ENCODE measurements at places on chromosomes 5 and 9. TPM values are rescaled to one million over a fixed set of nuclear protein-coding genes. Genes with fewer than 3 reads are reported as not detected.

SAXO1 gene
- 1.9 TPM for total RNA-seq

UGT3A1 gene
- 0.85 TPM for total RNA-seq

THBS4 gene
- 59.2 TPM for total RNA-seq

HEMGN gene
- total RNA-seq = not detected

TLE1 gene
- 34.9 TPM for total RNA-seq

TMC1 gene
- total RNA-seq = 0.34 TPM

VCAN gene
- 8.8 TPM for total RNA-seq

AK8 gene
- not detected for total RNA-seq

SLC28A3 gene
- not detected for total RNA-seq

KIF24 gene
- 0.54 TPM for total RNA-seq

DNA sequence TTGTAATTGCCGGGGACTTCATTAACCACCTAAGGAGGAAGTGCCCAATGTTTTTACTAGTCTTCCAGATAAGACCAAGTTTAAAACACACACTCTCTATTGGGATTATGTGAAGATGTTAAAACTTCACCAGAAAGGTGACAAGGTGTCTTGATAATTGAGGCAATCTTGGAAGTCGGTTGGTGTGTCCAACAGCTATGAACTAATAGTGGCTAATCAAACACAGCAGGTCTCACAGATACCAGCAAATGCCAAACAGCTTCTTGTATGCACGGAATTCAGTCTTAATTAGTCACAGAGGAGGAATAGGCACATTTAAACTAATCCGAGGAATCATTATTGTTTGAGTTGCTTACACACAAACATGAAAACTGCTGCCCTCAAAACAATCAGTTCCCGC, 214.5 kb downstream of the SEC61B start:
- no peak for DNase-seq

DNA sequence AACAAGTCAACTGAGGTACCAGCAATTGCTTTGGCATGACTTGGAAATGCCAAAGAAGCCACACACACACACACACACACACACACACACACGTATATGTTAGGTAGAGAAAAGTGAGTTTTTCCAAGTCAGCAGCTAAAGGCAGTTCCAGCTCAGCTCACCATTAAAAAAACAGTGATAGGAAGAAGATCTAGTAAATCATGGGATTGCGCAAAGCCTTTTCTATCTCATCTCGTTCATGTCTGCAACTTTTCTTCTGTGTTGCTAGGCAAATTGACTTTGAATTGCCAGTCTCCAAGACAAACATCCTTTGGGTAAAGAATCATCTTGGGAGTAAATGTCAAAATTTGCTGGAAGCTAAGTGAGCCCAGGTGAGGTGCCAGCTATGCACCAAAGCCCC, 500.1 kb downstream of the ENC1 start:
- no peak for DNase-seq

- no peak for DNase-seq
Observed at GRCh38 chr5:131992370-131992769, 19.1 kb downstream of the ACSL6 start.

DNA sequence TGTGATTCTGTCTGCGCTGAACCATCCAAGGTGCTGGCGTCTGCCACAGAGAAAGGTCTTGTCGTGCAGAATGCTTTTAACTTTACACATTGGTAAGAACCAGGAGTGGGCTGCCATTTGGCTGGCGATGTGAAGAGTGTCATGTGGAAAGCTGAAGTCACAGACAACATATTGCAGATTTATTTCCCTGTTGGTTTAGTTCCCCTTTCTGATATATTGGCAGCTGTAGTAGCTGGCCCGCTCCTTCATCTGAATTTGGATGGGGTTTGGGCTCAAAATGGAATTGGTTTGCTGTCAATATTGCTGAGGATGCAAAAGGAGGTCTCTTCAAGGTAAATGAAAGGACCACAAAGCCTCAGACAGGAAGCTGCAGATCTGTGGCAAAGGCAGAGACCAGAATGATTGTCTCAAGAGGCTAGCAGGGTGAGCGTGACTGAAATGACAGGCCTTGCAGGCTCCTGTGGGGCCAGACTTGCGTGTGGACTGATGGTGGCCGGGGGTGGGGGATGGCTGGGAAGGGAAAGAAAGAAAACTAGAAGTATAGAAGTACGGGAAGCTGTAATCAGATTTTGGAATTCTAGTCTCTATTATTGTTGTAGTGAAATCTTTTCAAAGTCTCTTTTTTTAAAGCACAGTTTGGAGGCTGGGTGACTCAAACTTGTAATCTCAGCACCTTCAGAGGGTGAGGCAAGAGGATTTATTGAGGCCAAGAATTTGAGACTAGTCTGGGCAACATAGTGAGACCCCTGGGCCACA, 25.1 kb upstream of the CD180 start:
- no peak for DNase-seq

- no peak for DNase-seq
Observed at GRCh38 chr5:122463221-122463620, 151.2 kb downstream of the SNCAIP start.

- DNase-seq = no peak
Observed at GRCh38 chr5:126464959-126465358, 41.8 kb downstream of the GRAMD2B start.

GRCh38 chr5:73231246-73231778, 58.3 kb downstream of the TMEM174 start:
- no peak for DNase-seq

GRCh38 chr9:76441551-76442322, 17.2 kb upstream of the GCNT1 start:
- DNase-seq = no peak

- DNase-seq = no peak
Observed at GRCh38 chr9:112861155-112861554, 29.5 kb downstream of the SLC46A2 start.

GRCh38 chr5:177097016-177097985, 10.6 kb downstream of the FGFR4 start:
- DNase-seq = peak; percentile 47

DNA sequence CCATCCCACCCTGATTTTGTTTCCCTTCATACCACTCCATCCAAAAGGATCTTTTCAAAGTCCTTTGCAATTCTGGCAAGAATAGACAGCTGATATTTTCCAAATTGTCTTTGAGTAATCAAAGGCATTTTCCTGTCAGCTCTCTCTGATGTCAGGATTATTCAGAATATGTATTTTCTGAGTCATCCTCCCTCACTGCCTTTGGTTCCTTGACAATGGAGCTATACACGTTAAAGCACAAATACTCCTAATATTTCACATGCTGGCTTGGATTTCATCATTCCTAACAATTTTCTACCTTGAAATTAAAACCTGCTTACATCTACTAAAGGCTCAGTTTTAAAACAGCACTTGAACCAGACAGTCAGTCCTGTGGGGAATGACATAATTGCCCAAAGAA, 379.4 kb downstream of the GADD45G start:
- DNase-seq = no peak

GRCh38 chr5:154312000-154312399, 121.5 kb downstream of the GALNT10 start:
- no peak for DNase-seq

- no peak for DNase-seq
Observed at GRCh38 chr9:88528080-88528790, 6.7 kb upstream of the NXNL2 start.

- no peak for DNase-seq
Observed at GRCh38 chr5:180170106-180170809, 38.8 kb downstream of the RASGEF1C start.

DNA sequence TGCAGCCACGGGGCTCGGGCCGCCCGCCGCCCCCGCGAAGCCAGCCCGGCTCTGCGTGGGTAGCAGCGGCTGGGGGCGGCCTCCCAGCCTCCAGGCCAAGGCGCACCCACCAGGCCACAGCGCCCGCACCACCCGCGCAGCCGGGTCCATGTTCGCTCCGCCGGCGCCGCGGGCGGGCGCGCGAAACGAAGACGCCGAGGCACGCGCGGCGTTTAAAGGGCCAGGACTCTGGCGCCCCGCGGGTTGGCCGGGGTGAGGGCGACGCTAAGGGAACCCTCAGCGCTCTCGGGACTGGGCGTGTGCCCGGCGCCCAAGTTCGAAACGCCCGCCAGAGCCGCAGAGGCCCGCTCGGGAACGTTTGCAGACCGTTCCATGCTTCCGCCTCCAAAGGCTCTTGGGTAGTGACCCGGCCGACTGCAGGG, at the start of gene PTGES2:
Gene PTGES2, minus strand, starts transcription at position 162 of the 422 bp plus-strand sequence. Its CDS starts 12 bp downstream, at position 150.
- DNase-seq = peak; percentile 94

Measured in psoas muscle (tissue), 8 donors.